ENCODE measurements at places on chromosomes 7 and 10. TPM values are rescaled to one million over a fixed set of nuclear protein-coding genes. Genes with fewer than 3 reads are reported as not detected.

DNA sequence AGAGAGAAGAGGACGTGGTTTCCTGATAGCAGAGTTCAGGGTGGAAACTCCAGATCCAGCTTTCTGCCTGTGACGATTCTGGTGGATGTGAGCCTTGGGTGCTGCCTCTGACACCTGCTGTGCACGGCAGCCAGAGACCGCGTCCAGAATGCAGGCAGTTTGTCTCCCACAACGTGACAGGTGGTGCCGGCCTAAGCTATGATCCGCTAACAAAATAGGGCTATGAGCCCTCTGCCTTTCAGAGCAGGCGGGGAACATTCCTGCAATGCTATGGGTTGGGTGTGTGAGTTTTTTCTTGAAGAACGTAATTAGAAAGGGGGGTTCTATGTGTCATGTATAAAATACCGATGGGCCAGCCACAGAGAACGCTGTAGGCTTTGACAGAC, 297.3 kb upstream of the PRKCQ start:
- DNase-seq, result no peak

Gene ERVW-1
- not detected for total RNA-seq

DNA sequence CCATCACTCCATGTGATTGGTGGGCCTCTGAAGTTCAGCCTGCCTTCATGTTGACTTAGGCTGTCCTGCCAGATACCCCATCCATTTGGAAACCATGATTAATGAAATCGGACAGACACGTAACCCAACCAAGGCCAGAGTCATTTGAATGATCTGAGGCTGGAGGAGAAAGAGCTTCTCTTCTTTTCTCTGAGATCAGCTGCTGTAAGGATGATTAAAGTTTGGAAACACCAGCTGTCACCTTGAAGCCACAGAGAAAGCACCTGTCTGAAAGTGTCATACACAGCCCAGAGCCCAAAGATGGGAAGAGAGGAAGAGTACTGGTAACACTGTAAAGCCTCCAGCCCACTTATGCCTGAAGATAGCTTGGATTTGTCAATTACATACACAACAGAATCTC, 22.9 kb downstream of the NEBL start:
- no peak for DNase-seq

GRCh38 chr7:123998921-123999320, 33.9 kb downstream of the TMEM229A start:
- no peak for DNase-seq

DNA sequence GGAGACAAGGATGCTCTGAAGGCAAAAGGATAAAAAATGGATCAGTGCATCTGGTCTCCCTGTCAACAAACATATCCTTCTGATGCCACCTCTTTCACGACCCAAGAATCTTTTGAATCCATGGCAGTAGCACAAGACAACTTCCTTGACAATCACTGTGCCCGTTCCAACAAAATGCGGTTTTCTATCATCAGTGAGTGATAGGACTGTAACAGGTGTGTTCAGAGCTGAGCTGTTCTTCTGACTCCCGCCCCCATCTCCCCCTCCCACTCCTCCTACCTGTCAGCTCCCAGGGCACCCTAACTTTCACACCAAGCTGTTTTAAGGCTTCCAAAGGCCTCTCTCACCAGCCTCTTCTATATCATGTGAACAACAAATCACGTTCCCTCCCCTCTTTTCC, 74.8 kb downstream of the PARD3 start:
- no peak for DNase-seq

Gene STEAP4
- total RNA-seq, result 76.0 TPM

GRCh38 chr10:44125879-44126278, 259.0 kb downstream of the CXCL12 start:
- no peak for DNase-seq

- DNase-seq, result no peak
Measured at GRCh38 chr7:143416565-143417149, 8.0 kb upstream of the EPHA1 start.

DNA sequence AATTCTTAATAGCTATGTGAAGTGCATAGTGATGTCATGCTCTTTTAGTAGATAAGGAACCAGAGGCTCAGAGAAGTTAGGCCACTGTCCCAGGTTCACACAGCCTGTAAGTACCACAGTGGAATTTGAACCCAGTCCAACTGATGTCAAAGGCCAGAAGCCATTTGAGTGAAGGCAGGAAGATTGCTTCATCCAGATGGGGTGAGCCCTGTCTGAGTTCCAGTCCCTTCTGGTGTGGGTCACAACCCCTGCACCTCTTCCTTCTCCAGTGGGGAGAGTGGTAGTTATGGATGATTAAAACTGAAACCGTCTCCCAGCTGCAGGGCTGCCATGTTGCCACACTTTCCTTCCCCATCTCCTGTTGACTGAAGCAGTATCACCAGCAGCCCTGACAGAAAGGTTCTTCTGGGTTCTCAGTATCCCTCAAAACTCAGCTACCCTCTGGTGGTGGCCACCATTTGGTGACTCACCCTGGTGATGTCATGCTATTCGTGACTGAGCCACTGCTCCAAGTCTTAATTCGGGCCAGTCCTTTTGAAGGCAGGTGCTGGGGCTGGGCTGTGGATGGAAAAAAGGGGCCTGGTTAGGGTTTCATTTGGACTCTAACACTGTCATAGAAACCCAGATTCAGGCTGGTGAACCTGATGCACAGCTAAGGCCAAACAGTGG, 1.5 kb upstream of the C10orf95 start:
- no peak for DNase-seq

GRCh38 chr10:72792288-72792687, 100.3 kb downstream of the MCU start:
- no peak for DNase-seq

- DNase-seq, result peak; percentile 92
Measured at GRCh38 chr7:71236230-71237105, 104.5 kb downstream of the GALNT17 start.

GRCh38 chr10:93206652-93207051, 133.0 kb downstream of the CYP26A1 start:
- no peak for DNase-seq

GRCh38 chr7:66083677-66084076, 8.1 kb downstream of the ASL start:
- DNase-seq, result no peak

GRCh38 chr7:116588641-116589594, 64.1 kb downstream of the CAV1 start:
- no peak for DNase-seq

DNA sequence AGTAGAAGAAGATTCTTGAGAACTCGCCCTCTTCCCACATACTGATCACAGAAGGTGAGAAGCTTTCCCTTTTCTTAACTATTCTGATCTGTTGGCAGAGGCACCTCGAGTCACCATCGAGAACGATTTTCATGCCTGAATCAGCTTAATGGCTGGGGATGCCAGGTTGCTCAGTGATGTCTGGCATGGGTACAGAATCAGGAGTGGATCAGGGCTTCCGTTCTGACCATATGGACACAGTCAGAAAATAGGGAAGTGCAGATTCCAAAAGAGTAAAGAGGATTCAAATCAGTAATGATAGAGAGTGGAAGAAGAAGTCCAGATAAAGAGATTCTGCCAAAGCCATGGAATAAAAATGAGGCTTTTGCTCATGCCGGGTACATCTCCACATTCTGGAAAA, 52.0 kb upstream of the GRB10 start:
- no peak for DNase-seq

Gene SLC18A3
- total RNA-seq, result not detected

Gene ARHGAP19
- 13.1 TPM for total RNA-seq

DNA sequence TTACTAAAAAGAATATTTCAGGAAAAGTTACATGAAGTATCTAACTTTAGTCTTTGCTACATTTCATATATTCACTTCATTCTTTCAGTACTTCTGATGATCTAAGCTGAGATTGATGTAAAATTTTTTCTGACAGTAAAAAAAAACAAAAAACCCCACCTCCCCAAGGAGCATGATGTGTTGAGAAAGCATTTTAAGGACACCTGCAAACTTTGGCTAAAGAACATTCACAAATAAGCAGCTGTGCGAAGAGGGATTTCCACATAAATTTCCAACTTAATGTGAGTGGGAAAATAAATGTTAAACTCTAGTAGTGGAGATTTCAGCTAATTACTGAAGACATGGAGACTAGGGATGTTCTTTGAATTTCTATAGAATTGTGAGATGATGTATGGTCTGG, 35.5 kb downstream of the DLD start:
- DNase-seq, result no peak

DNA sequence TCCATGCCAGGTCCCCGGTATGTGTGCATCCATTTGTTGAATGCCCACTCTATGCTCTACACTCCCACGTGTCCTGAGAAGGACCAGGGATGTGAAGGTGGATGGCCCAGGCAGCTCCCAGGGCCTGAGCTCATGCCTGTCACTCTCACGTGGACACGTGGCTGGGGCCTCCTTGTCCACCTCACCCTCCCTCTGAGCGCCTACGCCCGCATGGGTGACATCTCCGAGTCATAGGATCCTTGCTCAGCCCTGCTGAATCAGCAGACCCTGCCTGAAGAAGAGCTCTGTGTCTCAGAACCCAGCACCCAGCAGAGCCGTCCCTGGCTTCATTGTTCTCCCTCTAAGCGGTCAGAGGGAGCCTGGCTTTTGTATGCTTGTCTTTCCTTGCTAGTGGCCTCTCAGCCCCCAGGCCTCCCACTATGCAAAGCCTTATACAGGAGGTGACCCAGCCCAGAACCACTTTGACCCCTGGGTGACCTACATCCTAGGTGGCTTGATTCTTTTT, 107.9 kb upstream of the PPIF start:
- no peak for DNase-seq

- DNase-seq, result no peak
Measured at GRCh38 chr10:86218160-86218559, 148.4 kb downstream of the GRID1 start.

DNA sequence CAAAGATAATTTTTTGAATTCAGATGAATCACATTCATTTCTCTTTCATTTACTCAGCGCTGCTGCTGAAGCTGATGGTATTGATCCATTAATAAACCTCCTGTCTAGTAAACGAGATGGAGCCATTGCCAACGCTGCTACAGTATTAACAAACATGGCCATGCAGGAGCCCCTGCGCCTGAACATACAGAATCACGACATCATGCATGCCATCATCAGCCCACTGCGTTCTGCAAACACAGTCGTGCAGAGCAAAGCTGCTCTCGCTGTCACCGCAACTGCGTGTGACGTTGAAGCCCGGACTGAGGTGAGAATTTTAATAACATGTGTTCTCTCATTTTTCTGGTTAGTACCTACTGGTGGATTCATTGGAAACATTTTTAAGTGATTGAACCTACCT, 70.2 kb downstream of the ARMC3 start:
- no peak for DNase-seq

Gene WDFY4
- 4.2 TPM for total RNA-seq

GRCh38 chr10:96025566-96025965, 17.8 kb upstream of the CCNJ start:
- DNase-seq, result no peak

Gene CTTNBP2
- total RNA-seq, result 18.4 TPM

Gene SNX8
- 3.2 TPM for total RNA-seq

Gene ASZ1
- not detected for total RNA-seq

DNA sequence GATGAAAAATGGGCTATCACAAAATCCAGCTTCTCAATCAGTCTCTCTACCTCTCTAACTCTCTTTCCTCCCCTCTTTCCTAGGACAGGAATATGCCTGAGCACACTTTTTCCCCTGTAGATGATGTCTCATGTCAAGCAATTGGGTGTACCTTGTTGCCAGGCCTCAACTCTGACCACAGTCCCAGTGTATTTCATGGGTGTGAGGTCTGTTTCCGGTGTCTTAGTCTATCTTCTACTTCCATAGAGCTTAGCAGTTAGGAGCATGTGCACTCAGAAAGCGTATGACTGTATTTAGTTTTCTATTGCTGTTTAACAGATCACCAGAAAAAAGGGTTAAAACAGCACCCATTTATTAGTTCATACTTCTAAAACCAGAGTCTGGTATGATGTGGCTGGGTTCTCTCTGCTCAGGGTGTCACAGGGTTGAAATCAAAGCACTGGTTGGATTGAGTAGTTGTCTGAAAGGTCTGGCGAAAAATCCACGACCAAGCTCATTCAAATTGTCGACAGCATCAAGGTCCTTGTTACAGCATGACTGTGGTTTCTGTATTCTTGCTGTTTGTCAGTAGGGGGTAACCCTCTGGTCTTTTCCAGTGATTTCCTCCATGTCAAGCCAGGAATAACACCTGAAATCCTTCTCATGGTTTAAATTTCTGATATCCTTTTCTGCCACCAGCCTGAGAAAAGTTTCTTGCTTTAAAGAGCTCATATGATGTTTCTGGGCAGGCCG, 130.0 kb downstream of the THSD7A start:
- no peak for DNase-seq

GRCh38 chr7:4751398-4751947, 23.9 kb upstream of the AP5Z1 start:
- DNase-seq, result no peak

Gene NOS3
- 2.9 TPM for total RNA-seq

- DNase-seq, result no peak
Measured at GRCh38 chr10:103563231-103564115, 70.0 kb downstream of the NEURL1 start.

DNA sequence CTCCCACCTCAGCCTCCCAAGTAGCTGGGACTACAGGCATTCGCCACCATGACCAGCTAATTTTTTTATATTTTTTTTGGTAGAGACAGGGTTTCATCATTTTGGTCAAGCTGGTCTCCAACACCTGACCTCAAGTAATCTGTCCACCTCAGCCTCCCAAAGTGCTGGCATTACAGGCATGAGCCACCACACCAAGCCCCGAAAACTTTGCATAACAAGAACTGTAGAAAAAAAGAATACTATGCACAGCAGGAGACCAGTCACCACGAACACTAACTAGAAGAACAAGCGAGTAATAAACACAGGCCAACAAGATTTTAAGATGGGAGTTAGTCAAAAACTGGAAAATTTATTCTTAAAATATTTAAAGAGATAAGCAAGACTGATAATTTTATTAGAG, 447.0 kb downstream of the ETV1 start:
- DNase-seq, result no peak

Gene ACBD7
- 0.25 TPM for total RNA-seq

GRCh38 chr10:80421050-80421706, 12.8 kb downstream of the PRXL2A start:
- DNase-seq, result no peak

Gene INHBA
- 2.1 TPM for total RNA-seq

Gene HMX2
- not detected for total RNA-seq

GRCh38 chr7:2247141-2247995, 5.3 kb downstream of the NUDT1 start:
- peak; percentile 56 for DNase-seq

GRCh38 chr7:159088016-159088865, 56.4 kb downstream of the VIPR2 start:
- peak; percentile 18 for DNase-seq

- DNase-seq, result no peak
Measured at GRCh38 chr10:34470307-34470706, 344.8 kb downstream of the PARD3 start.

Gene AKR1C4
- not detected for total RNA-seq

- no peak for DNase-seq
Measured at GRCh38 chr7:107047902-107048782, 3.6 kb downstream of the PRKAR2B start.

- DNase-seq, result no peak
Measured at GRCh38 chr7:24052572-24053260, 231.3 kb upstream of the NPY start.

DNA sequence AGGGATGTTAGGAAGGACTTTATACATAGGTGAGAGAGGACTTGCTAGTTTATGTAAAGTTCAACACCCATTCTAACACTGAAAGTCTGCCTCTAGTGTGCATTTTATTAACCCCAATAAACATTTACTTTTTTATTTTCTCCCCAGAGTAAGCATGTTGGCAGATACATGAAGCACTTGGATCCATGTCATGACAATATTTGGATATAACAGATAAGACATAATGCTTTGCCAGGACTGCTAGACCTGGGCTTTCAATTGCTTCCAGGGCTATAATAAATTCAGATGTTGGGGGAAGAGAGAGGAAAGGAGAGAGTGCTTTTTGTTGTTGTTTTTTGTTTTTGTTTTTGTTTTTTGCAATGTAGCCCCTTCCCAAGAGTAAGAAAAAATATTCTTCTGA, 269.3 kb upstream of the LRRTM3 start:
- no peak for DNase-seq

Gene POR
- total RNA-seq, result 190 TPM

All from ovary (tissue), 10 donors.